ENCODE measurements at places on chromosomes 4 and X. TPM values are rescaled to one million over a fixed set of nuclear protein-coding genes. Genes with fewer than 3 reads are reported as not detected.

ENPEP gene
- 0.08 TPM for polyA plus RNA-seq

ATP8A1 gene
- 0.36 TPM for polyA plus RNA-seq

- no peaks in the 10 kb centered on the region for H3K36me3 ChIP-seq
- DNase-seq, result no peak
- H3K27ac ChIP-seq, result no peak overlapping the region
- H3K4me3 ChIP-seq, result no peak overlapping the region
Observed at GRCh38 chrX:63739885-63740284, 45.1 kb downstream of the ARHGEF9 start.

ARSH gene
- polyA plus RNA-seq, result not detected

MAGED4 gene
- polyA plus RNA-seq, result 33.4 TPM
